ENCODE measurements at places on chromosomes 2 and 18.

GRCh38 chr18:32759611-32760167 is 13.1 kb downstream of the KLHL14 start:
- no peak for DNase-seq

DNA sequence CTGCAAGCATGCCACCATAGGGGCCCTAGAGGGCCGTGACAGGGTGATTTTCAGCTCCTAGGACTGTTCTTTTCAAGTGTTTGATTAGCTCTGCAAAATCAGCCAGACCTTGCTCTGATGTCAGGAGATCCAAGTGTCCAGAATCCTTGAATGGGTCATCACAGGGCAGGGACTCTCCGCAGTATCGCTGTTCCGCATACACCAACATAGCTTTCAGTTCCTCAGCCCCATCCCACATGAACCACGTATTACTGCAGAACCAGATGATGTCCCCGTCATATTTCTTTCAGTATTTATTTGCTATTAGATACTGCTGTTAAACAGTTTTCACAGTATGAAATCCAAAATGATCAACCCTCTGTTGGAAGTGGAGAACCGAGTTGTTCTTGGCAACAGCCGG is 46.6 kb upstream of the RFX8 start:
- no peak for DNase-seq

- no peak for DNase-seq
Measured at GRCh38 chr2:182445391-182445965, 18.6 kb upstream of the PDE1A start.

DNA sequence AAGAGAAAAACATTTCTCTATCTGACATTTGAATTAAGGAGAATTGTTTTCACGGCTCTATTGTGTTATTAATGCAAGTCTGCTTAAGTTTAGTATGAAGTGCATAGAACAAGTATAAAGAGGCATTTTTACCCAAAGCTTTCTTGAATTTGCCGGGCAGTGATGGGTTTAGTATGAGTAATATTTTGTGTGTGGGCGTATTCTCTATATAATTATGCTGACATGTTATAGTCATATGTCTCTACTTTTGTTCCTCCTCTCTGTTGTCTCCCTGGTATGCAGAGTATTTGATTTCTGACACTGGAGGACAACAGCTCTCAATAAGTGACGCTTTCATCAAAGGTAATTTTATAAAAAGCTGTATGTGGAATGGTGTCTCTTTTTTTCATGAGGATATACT is 45.9 kb downstream of the PIKFYVE start:
- DNase-seq = no peak

DNA sequence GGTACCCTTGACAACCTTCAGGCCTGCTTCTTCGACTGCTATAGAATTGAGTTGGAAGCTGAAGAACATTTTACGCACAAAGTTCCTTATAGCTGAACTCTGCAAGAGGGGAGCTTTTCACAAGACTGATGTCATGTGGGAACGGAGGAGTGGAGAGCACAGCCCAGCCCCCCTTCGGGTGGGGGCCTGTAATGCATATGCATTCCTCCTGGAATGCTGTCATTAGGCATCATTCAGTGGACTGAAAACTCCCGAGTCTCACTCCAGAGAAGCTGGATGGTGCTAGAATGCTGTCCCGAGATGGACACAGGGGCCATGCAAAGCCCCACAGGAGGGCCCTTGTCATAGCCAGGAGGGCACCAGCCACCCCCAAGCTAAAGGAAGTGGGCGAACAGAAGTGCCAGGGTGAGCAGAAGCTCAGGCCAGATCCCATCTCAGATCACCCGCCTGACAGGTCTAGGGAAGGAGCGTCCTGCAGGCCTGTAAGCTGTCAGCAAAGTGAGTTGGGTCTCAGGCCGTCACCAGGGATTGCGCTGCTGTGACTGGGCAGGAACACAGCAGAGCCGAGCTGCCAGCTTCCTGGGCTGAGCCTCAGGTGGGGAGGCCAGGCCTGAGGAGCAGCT is 43.8 kb upstream of the RBM44 start:
- no peak for DNase-seq

- no peak for DNase-seq
Measured at GRCh38 chr2:112709703-112710102, 11.1 kb upstream of the NT5DC4 start.

DNA sequence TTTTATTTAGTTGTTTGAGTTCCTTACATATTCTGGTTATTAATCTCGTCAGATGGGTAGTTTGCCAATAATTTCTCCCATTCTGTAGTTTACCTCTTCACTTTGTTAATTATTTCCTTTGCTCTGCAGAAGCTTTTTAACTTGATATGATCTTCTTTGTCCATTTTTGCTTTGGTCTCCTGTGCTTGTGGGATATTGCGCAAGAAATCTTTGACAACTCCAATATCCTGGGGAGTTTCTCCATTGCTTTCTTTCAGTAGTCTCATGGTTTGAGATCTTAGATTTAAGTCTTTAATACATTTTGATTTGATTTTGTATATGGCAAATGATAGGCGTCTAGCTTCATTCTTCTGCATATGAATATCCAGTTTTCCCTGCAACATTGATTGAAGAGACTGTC is 389.2 kb downstream of the LRP1B start:
- no peak for DNase-seq

- DNase-seq = no peak
Measured at GRCh38 chr2:20640411-20641122, 10.3 kb downstream of the HS1BP3 start.

- DNase-seq = no peak
Measured at GRCh38 chr18:57640749-57641148, 19.1 kb upstream of the NARS1 start.

DNA sequence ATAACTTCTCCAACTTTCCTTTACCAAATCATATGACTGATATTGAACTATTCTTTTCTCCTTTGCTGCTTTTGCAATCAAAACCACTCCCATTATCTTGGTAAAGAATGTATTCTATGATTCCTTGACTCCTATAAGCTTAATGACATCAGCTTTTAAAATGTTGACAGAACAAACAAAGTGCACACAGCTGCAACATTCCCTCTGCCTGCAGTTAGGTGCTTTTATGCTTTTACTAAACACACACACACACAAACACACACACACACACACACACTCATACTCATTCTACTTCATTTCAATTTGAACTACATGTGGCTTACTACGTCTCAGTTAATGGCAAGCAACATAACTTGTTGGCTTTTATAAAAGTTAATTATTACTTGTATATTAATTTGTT is 946.6 kb downstream of the DPP10 start:
- no peak for DNase-seq

- DNase-seq = peak; percentile 45
Measured at GRCh38 chr2:27428978-27429541, 629 bp downstream of the NRBP1 start.

DNA sequence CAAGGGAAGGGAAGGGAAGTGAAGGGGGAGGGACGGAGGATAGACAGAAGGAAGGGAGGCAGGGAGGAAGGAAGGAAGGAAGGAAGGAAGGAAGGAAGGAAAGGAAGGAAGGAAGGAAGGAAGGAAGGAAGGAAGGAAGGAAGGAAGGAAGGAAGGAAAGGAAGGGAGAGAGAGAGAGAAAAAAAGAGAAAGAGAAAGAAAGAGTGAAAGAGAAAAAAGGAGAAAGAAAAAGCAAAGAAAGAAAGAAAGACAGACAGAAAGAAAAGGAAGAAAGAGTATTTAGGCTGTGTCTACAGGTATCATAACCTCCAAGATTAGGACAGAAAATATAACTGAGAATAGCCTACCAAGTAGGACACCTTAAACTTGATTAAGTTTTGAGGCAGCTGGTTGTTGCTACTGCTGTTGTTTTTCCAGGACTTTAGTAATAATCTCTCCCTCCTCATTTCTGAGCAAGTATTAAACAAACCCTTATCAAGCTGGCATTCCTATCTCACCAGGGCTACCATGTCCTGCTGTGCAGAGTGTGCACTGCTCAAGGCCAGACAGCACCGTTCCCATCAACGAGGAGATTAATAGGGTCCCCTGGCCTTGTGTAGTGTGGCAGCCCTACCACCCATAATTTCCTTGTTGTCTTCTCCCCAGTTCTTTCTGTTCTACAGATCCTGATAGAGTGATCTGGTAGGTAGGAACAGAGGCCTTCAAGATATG is 90.5 kb upstream of the FHL2 start:
- no peak for DNase-seq

- DNase-seq = no peak
Measured at GRCh38 chr2:2114707-2115245, 216.3 kb downstream of the MYT1L start.

DNA sequence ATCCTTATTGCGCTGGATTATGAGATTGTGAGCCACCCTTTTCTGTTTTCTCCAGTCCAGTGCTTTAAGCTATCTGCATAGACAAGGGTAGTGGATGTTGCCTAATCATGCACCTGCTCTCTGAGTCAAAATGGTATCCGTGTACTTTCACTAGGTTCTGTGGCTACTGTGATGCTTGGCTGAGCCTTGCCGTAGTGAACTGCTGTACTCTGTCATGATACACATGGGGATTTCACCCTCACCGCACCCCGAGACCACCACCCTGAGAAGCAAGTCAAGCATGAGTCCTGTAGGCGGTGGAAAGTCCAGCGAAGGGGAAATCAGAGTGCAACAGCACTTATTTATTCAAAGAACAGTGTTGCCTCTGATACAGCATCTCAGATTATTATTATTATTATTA is 55.0 kb downstream of the ARHGAP25 start:
- DNase-seq = no peak

DNA sequence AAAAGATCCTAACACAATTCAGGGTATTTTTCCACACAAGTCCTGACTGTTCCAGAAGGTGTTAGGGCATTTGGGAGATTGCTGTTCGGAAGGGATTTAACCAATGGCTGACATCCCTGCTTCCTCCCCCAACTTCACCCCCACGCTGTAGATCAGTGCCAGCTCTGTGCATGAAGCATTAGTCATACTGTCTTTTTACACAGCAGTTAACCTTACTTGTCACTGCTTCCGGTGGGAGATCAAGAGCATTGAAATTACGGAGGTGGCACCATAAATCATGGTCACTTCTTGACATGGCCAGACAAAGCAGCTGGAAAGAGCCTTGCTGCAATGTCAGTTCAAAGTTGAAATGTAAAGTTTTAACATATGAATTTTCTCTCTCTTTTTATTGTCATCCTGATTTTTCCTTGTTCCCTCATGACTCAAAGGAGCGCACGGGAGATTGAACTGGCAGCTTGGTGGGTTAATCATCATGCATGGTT is 70.2 kb downstream of the HRH4 start:
- no peak for DNase-seq

DNA sequence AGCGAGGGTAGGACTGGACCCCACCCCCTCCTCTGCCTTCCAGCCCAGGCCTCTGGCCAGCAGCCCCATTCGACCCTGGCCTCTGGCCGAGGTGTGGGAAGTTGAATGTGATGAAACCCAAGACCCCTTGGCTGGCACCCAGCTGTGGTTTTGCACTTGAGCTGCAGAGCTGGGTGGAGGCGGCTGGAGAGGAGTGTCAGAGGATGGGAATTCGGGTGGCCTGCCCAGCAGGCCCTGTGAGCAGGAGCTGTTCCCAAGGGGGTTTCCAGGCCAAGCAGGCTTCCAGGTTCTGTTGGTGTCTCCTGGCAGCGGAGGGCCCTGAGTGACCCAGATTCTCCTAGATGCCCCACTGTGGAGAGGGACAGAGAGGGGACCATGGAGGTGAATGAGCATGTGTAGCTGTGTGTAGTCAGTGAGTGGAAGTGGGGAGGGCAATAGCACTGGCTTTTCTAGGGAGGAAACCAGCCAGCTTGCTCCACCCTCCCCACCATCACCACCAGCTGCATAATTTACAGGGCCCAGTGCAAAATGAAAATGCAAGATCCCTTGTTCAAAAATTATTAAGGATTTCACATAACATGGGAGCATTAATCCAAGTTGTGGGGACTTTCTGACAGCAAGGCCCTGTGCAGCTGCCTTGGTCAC is 172.2 kb upstream of the HAAO start:
- no peak for DNase-seq

GRCh38 chr18:24080861-24081260 is 58.0 kb upstream of the CABYR start:
- DNase-seq = no peak

DNA sequence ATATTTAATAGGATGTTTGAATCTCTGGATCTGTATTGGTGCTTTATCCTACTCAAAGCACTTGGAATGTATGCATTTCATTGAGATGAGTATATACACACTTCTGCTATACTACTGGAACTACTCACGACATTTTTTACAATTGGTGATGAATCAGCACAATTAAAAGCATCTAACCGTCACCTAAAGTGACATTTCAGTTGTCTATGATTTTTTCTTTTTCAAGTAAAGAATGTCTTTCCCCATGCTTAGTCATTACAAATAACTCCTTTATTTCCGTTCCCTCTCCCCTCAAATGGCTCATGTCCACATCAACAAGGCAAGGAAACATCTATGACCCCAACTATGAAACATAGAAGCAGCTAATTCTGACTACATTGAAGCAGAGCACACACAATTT is 77.3 kb downstream of the CLIP4 start:
- no peak for DNase-seq

- DNase-seq = no peak
Measured at GRCh38 chr2:29322011-29322410, 206.8 kb downstream of the CLIP4 start.

DNA sequence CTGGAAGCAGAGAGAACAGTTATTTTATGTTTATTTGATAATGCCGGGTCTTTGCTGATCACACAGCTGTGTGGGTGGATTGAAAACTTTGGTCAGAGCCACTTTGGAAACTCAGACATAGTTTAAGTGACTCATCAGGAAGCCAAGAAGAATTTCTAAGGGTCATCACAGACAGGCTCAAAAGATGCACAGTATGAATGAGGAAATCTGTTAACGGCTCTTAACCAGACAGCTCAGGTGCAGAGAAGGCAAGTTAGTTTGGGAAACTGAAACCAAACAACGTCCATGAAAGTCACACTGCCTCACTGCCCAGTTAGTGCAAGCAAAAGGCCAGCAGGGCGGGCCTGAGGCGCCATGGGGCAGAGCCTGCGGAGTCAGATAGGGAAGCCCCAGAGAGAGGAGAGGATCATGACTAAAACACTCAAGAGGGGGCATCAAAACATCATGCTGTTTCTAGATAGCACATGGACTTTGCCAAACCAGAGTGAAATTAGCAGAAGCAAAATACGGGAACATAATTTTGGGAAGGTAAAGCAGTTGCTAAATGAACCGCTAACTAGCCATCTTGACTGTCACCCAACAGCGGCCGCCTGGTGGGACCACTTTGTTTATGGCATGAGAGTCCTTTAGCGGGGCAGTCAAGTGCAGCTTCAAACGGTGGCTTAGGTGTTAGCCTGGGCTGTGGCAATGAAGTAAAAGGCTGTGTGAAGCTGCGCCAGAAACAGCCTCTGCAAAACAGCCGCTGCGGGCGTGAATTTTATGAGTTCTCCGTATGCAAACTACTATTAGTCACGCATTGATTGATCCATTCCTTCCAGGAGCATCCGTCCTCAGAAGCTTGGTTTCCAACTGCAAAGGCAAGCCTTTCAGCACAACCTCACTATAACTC is 101.2 kb downstream of the KCTD18 start:
- DNase-seq = no peak

DNA sequence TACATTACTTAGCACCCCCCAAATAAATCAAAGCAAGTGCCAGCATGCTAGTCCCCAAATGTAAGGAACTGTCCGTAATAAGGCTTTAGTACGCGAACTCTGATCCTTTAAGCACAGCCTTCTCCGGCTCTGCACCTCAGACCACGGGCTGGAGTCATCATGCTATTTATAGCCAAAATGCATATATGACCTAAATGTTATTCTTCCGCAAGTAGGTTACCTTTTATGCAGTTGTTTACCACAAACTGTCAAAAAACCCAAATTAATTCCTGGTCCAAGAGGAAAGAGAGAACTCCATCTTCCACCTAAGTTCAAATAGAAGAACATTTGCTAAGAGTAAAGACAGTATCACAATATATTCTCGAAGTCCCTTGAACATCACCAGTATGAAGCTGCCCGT is 42.7 kb downstream of the ZNF516 start:
- DNase-seq = no peak

- DNase-seq = no peak
Measured at GRCh38 chr2:54029721-54030395, 59.1 kb upstream of the PSME4 start.
